Right renal cortex interstitium (tissue), 3 donors: ENCODE measurements at places on chromosomes 1 and 21.

GRCh38 chr1:162212713-162213112 lies 143.2 kb downstream of the NOS1AP start:
- DNase-seq, result no peak

- no peak for DNase-seq
Measured at GRCh38 chr1:21449906-21450305, 10.0 kb downstream of the NBPF3 start.

DNA sequence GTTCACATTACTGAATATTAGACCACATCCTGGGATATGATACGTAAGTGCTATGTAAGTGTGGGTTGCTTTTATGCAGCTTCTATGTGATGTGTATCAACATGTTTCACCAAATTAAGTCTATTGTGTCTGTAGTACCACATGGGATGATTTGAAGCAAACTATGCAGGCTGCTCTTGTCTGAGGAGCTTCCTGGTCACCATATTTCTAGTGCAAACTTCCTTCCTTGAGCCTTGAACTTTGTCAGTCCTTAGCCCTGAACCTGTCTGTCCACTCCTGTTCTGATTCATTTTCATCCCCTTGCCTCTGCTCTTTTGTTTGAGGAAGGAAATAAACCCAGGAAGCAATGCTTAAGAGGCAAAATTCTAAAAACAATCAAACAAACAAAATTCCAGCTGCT lies 117.5 kb upstream of the VANGL1 start:
- no peak for DNase-seq

- no peak for DNase-seq
Measured at GRCh38 chr1:19274636-19275035, 13.9 kb downstream of the AKR7A3 start.

DNA sequence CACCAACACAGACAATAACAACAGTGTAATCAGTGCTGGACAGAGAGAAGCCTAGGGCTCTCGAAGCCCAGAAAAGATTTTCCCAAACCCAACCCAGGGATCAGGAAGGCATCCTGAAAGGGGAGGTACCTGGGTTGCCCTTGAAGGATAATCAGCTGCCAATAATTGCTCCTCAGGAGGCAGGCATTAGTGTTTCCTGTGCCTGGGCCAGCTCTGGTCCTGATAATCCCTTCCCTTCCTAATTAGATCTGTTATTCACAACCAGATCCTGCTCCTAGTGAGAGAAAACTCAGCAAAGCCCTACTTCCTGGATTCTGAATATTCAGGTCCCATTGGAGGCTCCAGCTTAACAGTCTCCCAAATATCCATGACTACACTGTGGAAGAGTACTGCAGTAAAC lies 117.4 kb downstream of the DMRTA2 start:
- no peak for DNase-seq

- DNase-seq, result no peak
Measured at GRCh38 chr1:39178541-39179431, 25.7 kb upstream of the MACF1 start.

DNA sequence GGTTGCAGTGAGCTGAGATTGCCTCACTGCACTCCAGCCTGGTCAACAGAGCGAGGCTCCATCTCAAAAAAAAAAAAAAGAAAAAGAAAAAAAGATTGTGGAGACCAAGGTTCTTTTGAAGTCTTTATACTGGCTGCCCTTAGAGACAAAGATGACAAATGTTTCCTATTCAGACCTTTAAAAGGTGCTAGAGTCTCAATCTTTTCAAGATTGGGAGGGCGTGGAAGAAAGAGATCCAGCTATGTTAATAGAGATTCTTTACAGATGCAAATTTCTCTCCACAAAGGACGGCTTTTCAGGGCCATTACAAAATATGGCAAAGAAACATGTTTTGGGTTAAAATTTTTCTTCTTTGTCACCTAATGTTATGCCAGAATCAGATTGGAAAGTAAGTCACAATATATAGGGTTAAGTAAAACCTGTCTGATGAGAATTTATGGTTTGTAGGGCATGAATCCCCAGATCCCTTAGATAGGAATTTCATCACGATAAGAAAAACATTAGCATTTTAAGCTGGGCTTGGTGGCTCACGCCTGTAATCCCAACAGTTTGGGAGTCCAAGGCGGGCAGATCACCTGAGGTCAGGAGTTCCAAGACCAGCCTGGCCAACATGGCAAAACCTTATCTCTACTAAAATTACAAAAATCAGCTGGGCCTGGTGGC lies 13.0 kb upstream of the MORC3 start:
- DNase-seq, result no peak

DNA sequence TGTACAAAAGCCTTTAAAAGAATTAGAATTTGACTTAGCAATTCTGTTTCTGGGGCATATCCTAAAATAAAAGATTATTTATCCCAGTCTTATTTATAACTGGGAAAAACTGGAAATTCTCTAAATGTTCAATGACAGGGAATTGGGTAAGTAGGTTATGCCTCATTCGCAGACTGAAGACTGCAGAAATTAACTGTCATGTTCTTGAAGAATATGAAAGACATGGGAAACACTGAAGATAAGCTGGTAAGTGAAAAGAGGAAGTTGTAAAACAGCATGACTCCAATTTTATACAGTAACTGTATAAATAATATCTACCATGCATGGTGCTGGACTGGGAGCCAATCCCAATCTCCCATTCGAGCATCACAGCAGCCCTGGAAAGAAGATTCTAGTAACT lies 50.6 kb upstream of the SLC2A1 start:
- no peak for DNase-seq

- DNase-seq, result no peak
Measured at GRCh38 chr1:235240960-235241359, 79.9 kb upstream of the RBM34 start.

GRCh38 chr1:194658090-194658439 lies 1471.7 kb upstream of the B3GALT2 start:
- no peak for DNase-seq

DNA sequence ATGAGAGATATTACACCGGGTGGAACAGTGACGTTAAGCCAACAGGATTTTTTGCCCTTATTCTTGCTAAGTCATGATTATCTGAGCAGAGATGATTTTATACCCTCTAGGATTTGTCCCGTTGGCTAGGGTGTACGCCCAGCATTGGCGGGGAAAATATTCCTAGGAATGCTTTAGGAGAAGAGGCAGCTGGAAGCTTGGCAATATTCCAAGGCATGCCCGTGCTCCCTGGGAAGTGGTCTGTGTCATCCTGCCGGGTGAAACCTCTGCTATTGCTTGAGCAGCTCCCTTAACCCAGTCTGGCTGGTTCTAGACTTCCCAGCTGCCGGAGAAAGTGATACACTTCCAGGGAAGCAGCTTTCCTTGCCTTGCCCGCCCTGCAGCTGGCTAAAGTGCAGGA lies 16.2 kb downstream of the CHRNB2 start:
- DNase-seq, result no peak

GRCh38 chr21:42431196-42431595 lies 27.5 kb downstream of the UBASH3A start:
- no peak for DNase-seq

DNA sequence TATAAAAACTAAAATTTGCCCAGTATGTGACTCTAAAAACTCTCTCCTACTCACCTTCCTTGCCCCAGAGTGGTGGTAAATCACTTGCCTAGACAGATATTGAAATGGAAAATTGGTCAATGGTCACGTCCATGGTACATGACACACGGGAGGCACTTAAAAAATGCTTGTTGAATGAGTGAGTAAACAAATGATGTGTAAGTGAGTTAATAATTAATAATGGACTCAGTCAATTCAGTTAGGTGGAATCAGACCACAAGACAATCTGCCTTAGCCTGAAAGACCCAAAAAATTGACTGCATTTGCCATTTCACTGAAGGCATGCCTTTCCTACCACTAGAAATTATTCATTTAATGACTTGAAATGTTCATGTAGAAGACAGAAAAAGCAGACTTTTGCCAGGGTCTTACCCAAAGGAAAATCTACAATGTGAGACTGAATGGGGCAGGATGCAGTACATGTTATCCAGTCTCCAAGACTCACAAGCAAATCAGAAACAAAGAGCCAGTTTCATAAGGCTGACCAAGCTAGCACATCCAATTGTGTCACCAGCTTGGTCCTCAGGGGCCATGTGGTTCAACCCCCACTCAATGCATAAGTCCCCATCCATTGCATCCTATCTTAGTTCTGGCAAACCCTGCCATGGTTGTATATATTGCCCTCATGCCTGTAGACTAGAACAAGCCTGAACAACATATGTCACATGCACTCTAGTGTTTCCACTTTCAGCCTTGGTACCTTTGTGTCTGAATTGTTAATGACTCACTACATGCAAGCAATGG lies 73.6 kb downstream of the TBX15 start:
- DNase-seq, result no peak

DNA sequence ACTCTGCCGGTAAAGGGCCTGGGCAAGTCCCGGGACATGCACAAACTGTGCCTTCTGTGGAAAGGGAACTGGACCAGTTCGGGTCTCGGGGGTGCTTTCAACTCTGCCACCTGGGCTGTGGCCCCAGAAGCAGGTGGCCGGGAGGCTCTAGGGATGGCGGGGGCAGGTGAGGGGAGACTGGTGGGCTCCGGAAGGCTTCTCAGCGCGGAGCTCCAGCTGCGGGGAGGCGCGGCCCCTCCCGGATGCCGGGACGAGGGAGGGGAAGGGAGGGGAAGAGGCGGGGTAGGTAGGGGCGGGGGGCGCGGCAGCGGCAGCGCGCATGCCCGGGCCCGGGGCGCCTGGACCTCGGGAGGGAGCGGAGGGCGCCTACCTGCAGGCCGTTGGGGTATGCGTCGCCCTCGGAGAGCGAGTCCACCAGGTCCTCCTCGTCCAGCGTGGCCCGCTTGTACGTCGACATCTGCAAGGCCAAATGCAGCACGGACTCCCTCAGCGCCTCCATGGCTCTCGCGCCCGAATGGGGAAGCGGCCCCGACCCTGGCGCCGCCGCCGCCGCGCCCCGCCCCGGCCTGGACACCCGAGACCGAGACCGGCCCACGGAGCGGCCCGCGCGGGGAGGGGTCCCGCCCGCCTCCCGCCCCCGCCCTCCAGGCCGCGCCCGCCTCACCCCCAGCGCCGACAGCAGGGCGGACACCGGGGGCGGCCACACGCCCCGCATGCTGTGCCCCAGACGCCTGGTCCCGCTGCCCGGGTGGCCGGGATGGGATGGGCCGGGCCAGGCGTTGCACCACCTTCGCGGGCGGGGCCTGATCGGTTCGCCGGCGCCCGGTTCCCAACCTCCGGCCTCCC lies at the start of gene ECE1:
ECE1 (minus strand) TSS at position 764 of the 846 bp plus-strand sequence; CDS start at position 715, 49 bp downstream.
- DNase-seq, result no peak

GRCh38 chr1:43065616-43066399 lies 106.3 kb downstream of the EBNA1BP2 start:
- DNase-seq, result no peak

DNA sequence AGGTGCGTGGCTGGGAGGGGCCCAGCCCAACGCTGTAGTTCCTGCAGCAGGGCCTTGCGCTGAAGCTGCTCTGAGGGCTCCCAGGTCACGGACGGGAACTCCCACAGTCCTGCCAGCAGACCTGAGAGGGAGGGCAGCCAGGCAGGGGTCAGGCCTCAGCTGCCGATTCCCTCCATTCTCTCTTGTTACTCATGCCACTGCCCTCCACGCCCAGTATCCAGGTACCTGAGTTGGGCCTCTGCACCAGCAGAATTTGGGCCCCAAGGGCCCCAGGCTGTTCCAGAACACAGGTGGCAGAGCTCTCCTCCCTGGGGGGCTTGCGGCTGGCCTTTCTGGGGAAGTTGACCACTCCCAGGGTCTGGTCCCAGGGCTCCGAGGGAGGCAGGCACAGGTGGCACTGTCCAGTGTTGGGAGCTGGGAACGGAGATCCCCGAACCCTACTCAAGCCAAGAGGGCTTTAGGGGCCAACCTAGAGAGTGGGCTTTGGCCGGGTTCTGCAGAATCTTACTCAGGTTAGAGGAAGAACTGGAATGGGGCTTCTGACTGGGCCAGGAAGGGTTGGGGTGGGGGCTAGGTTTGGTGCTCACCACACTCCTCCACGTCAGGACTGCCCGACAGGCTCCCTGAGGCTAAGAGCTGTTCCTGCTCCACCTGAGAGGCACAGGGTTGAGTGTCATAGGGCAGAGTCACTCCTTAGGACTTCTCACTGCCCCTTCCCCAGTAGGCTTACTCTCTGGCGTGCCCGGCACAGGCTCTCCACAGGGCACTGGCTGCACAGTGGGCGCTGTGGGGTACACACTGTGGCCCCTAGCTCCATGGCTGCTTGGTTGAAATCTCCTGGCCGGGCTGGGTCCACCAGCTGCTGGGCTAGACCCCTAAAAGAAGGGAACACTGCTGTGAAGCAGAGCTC lies 5.0 kb downstream of the HPDL start:
- no peak for DNase-seq

DNA sequence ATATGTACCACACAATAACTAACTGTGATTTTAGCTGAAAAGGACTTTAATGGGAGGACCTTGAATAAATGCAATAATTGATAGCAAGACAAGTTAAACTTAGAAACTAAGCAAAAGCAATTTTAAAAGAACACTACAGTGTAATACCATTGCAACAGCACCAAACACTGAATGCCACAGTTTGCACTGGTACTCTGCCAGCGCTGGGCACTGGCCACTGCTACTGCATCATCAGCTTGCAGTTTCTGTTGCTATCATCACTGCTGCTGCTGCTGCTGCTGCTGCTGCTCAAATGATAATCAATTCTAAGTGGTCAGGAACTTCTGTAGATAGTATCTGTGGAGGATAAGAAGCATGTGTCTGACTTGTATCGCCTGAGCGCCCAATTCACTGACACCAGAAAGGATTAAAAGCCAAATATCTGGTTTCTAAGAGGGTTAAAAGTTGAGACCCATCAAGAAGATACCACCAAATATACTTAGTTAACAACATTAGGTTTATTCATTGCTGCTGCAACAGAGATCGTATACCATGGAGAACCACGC lies 306.9 kb downstream of the LRRC40 start:
- no peak for DNase-seq

DNA sequence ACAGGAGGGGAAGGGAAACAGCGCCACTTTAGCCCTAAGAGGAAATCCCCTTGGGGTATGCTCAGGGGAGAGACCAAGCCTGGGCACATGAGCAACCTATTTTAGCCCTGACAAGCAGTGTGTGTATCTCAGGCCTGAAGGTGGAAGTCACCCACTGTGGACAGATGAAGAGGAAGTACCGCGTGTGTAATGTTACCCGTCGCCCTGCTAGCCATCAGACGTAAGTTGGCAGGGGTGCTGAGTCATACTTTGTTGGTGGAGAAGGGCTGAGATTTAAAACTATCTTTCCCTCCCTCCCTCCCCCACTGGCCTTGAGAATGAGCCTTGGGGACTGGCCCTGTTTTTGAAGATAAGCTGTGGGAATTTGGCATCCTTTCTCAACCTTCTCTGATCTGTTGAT lies 11.2 kb downstream of the AGO1 start:
- DNase-seq, result no peak

DNA sequence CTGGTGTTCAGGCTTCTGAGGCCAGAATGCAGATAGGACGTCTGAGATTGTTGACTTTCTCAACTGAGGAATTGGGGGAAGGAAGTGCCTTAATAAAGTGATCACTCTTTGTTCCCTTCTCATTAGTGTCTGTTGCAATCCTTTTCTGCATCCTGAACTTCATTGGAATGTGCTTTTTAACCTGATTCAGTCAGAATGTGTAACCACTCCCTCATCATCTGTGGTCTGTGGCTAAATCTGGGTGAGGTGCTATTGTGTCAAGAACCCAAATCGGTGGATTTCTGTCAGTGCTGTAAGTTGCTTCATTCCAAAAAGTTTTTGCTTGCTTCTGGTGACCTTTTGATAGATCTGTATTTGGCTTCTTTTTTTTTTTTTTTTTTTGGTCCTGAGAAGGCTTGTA lies 38.2 kb downstream of the ARID1A start:
- no peak for DNase-seq

- DNase-seq, result no peak
Measured at GRCh38 chr1:229108598-229109201, 162.2 kb upstream of the RAB4A start.

- no peak for DNase-seq
Measured at GRCh38 chr1:112472142-112472541, 36.6 kb upstream of the WNT2B start.
